Mesangial cell (primary cell): ENCODE measurements at places on chromosomes 6 and 20. TPM values are rescaled to one million over a fixed set of nuclear protein-coding genes. Genes with fewer than 3 reads are reported as not detected.

Gene SMOC2
- total RNA-seq: 0.13 TPM in 1 of 2 replicates, not detected in the other

Gene IP6K3
- total RNA-seq: 0.98 and 8.2 TPM in 2 replicates

Gene FRMD1
- total RNA-seq: not detected in 2 replicates

Gene RNF217
- 10.6 and 23.5 TPM in 2 replicates for total RNA-seq

Gene SYTL3
- total RNA-seq: 2.9 and 3.6 TPM in 2 replicates

Gene TBX18
- total RNA-seq: 1.3 and 2.5 TPM in 2 replicates

Gene SALL4
- 0.65 and 1.8 TPM in 2 replicates for total RNA-seq

Gene ADTRP
- total RNA-seq: 0.51 and 1.1 TPM in 2 replicates

Gene TAGAP
- not detected in 2 replicates for total RNA-seq

Gene CCN6
- total RNA-seq: 0.33 TPM in 1 of 2 replicates, not detected in the other

Gene NT5E
- total RNA-seq: 49.2 and 186 TPM in 2 replicates

Gene OR2B6
- total RNA-seq: not detected in 2 replicates

Gene TCF15
- not detected in 2 replicates for total RNA-seq

Gene PKHD1
- under 0.01 and 2.2 TPM in 2 replicates for total RNA-seq

Gene COL9A3
- total RNA-seq: 0.49 and 7.9 TPM in 2 replicates

Gene HMGCLL1
- 0.33 and 3.0 TPM in 2 replicates for total RNA-seq

Gene TRIM10
- not detected in 2 replicates for total RNA-seq

Gene SIRPA
- total RNA-seq: 60.0 and 67.2 TPM in 2 replicates

Gene LRFN2
- total RNA-seq: not detected in 2 replicates

Gene MYLK2
- 0.65 and 0.76 TPM in 2 replicates for total RNA-seq

Gene ZNF334
- total RNA-seq: 1.1 and 2.0 TPM in 2 replicates

Gene E2F1
- total RNA-seq: 3.4 and 28.7 TPM in 2 replicates

Gene FAM217A
- not detected in 2 replicates for total RNA-seq

Gene MUCL3
- total RNA-seq: not detected in 2 replicates

Gene GLP1R
- not detected in 2 replicates for total RNA-seq

Gene OLIG3
- total RNA-seq: not detected in 2 replicates

Gene OR12D3
- not detected in 2 replicates for total RNA-seq

Gene PRSS35
- 0.16 and 1.1 TPM in 2 replicates for total RNA-seq

Gene EMILIN3
- 4.9 and 7.6 TPM in 2 replicates for total RNA-seq

Gene BTNL2
- total RNA-seq: not detected in 2 replicates

Gene SEL1L2
- not detected in 2 replicates for total RNA-seq

Gene PI3
- total RNA-seq: not detected in 2 replicates

Gene COL11A2
- total RNA-seq: 0.33 and 0.63 TPM in 2 replicates

Gene PERP
- 41.5 and 43.3 TPM in 2 replicates for total RNA-seq

Gene EDN1
- 10.8 and 30.0 TPM in 2 replicates for total RNA-seq

Gene VPS52
- total RNA-seq: 33.6 and 34.9 TPM in 2 replicates

Gene PAK5
- total RNA-seq: not detected in 2 replicates

Gene EDN3
- total RNA-seq: not detected in 2 replicates

Gene LATS1
- total RNA-seq: 10.6 and 19.4 TPM in 2 replicates

Gene OPRM1
- total RNA-seq: not detected in 2 replicates

Gene EEF1E1
- 73.0 and 98.9 TPM in 2 replicates for total RNA-seq

Gene TP53INP2
- total RNA-seq: 6.4 and 19.5 TPM in 2 replicates

Gene C6orf118
- total RNA-seq: 0.13 TPM in 1 of 2 replicates, not detected in the other

Gene EPPIN
- not detected in 2 replicates for total RNA-seq

Gene TP53TG5
- not detected in 2 replicates for total RNA-seq

Gene TMEM217
- total RNA-seq: 0.89 and 2.1 TPM in 2 replicates

Gene NKAIN2
- total RNA-seq: 0.33 and 0.76 TPM in 2 replicates

Gene MMUT
- total RNA-seq: 6.0 TPM in 2 replicates

Gene SLC22A23
- 0.49 and 1.5 TPM in 2 replicates for total RNA-seq

Gene SLC18B1
- 3.4 and 5.2 TPM in 2 replicates for total RNA-seq

Gene TTK
- 1.4 and 34.1 TPM in 2 replicates for total RNA-seq

Gene OXT
- total RNA-seq: not detected in 2 replicates
